Activated CD8-positive, alpha-beta T cell treated with anti-CD3 and anti-CD28 coated beads for 36 hours (primary cell): ENCODE measurements at places on chromosomes 7 and 10. TPM values are rescaled to one million over a fixed set of nuclear protein-coding genes. Genes with fewer than 3 reads are reported as not detected.
A peak's percentile ranks its signal among the peaks of the same experiment; 100 is the strongest.

RAB19 gene
- 6.4 TPM for total RNA-seq

OR2A5 gene
- not detected for total RNA-seq

LLCFC1 gene
- not detected for total RNA-seq

EVX1 gene
- total RNA-seq: not detected

LIPF gene
- not detected for total RNA-seq

ZNF727 gene
- not detected for total RNA-seq

HGF gene
- total RNA-seq: not detected

C7orf57 gene
- 0.74 TPM for total RNA-seq

MMD2 gene
- total RNA-seq: not detected

- peaks cover 6% of the 10 kb centered on the region for H3K27me3 ChIP-seq
- no peaks in the 10 kb centered on the region for H3K36me3 ChIP-seq
- no peak for DNase-seq
- H3K4me3 ChIP-seq: no peak overlapping the region
- no peak overlapping the region for H3K27ac ChIP-seq
These were observed 113.7 kb downstream of the LRMDA start for GRCh38 chr10:75544993-75545706.

- no peak for DNase-seq
- peaks cover 45% of the 10 kb centered on the region for H3K4me1 ChIP-seq
- H3K36me3 ChIP-seq: peaks cover 61% of the 10 kb centered on the region
- H3K4me3 ChIP-seq: no peak overlapping the region
These were observed 15.7 kb downstream of the FXYD4 start for GRCh38 chr10:43386981-43387677.

DNA sequence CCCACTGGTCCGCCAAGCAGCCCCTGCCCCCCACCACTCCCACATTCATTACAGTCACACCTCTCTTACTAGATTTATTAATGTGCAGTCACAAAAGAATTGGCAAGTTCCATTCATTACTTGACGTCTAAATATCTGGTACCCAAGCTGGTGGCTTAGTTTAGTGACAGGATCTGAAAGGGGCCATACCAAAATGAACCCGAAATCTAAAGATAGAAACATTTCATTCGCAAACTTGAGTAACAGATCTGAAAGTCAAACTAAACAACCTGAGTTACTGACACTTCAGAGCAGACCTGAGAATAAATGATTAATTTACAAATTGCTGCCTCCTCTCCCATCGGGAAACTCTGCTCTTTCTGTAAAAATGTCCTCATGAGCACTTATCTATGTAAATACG is 53.4 kb downstream of the TNS3 start:
- no peak overlapping the region for H3K4me3 ChIP-seq
- no peaks in the 10 kb centered on the region for H3K4me1 ChIP-seq
- no peak for DNase-seq
- H3K27ac ChIP-seq: no peak overlapping the region
- H3K27me3 ChIP-seq: no peaks in the 10 kb centered on the region
- no peaks in the 10 kb centered on the region for H3K36me3 ChIP-seq

DNA sequence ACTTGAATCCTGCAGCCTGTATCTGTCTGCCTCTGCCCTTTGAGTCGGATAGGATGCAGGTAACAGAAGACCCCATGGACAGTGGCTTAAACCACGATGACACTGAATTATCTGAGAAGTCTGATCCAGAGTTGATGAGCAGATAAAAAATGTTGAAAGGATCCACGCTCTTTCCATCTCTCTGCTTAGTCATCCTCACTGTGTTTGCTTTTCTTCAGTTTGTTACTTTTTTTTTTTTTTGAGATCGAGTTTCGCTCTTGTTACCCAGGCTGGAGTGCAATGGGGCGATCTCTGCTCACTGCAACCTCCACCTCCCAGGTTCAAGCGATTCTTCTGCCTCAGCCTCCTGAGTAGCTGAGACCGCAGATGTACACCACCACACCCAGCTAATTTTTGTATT is 36.9 kb upstream of the GOLGA7B start:
- DNase-seq: no peak
- H3K27ac ChIP-seq: no peak overlapping the region
- no peaks in the 10 kb centered on the region for H3K36me3 ChIP-seq
- H3K4me1 ChIP-seq: peaks cover 7% of the 10 kb centered on the region
- no peaks in the 10 kb centered on the region for H3K27me3 ChIP-seq

DNA sequence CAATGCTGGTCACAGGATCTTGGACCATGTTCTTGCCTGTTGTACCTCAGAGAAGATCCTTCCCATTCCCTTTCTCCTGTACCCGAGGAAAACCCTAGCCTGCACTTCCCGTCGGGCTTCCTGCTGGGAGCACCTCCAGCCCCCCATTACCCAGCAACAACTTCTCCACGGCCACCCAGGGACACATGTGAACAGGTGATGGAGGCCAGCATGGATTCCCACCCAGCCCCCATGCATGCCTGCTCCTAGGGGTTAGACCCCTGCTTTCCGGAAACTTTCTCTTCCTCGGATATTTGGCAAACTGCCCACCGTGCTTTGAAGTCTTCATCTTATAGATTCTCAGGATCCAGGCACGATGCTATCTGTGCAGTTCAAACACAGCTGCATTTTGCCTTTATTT is 67.3 kb downstream of the CALML3 start:
- H3K36me3 ChIP-seq: no peaks in the 10 kb centered on the region
- H3K4me1 ChIP-seq: peaks cover 2% of the 10 kb centered on the region
- H3K27ac ChIP-seq: no peak overlapping the region

DNA sequence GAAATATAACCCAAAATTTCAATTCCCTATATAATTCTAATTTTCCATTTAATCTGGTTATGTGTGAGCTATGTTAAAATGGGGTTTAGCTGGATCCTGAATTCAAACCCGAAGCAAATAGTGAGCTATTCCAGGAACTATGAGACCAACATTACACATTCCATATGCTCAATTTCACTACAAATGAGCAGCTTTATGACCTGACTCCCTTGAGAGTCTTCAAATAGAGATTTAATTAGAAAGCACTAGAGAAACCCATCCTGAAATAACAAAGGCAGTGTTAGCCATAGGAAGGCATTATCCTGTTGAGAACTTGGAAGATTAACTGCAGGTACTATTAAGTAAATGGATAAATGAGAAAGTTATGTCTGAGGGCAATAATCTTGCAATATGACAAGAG is 890.0 kb downstream of the GRM8 start:
- H3K27me3 ChIP-seq: no peaks in the 10 kb centered on the region
- H3K4me3 ChIP-seq: no peak overlapping the region
- H3K4me1 ChIP-seq: no peaks in the 10 kb centered on the region
- H3K27ac ChIP-seq: no peak overlapping the region
- DNase-seq: no peak

- peaks cover 17% of the 10 kb centered on the region for H3K4me1 ChIP-seq
- H3K27me3 ChIP-seq: peaks cover 1% of the 10 kb centered on the region
- H3K36me3 ChIP-seq: peaks cover 16% of the 10 kb centered on the region
- peak; percentile 18 for DNase-seq
- no peak overlapping the region for H3K4me3 ChIP-seq
These were observed 3.1 kb upstream of the ZNF12 start for GRCh38 chr7:6709808-6710207.

- H3K4me1 ChIP-seq: peaks cover 32% of the 10 kb centered on the region
- no peak overlapping the region for H3K27ac ChIP-seq
- H3K36me3 ChIP-seq: no peaks in the 10 kb centered on the region
- no peak for DNase-seq
- H3K27me3 ChIP-seq: peaks cover 56% of the 10 kb centered on the region
- peak overlapping the region; percentile 64 for H3K4me3 ChIP-seq
These were observed 694 bp downstream of the RBM20 start for GRCh38 chr10:110644598-110645462.

DNA sequence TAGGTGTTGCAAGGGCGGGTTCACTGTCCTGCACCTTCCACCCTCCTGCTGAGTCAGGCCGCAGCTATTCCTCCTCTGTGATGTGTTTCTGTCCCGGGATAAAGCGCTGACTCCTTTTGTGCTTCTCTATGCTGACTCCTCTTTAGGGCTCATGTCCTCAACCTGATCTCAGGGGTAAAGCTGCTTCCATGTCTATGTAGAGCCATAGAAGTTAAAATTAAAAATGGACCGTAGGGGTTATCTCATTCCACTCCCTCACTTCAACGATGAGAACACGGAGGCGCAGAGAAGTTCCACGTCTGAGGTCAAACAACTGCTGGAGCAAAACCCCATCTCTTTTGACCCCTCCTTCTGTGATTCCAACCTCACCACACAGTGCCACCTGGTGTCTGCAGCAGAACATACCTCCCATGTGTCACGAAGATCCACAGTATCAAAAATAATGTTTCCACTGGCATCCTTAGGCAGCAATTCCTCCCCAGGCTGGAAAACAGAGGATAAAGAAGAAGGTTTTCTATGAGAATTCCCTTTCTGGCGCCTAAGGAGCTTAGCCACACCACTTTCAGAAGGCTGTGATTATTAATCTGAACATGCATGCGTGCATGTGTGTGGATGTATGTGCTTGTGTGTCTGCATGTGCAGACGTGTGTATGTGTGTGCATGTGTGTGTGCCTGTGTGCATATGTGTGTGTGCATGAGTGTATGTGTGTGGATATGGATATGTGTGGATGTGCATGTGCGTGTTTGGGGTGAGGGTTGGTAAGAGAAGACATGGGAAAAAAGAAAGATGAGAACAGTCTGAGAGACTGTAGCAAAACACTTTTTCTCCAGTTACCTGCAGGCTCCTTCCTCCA is 81.2 kb upstream of the UCN3 start:
- peaks cover 19% of the 10 kb centered on the region for H3K4me1 ChIP-seq
- no peaks in the 10 kb centered on the region for H3K27me3 ChIP-seq
- H3K4me3 ChIP-seq: no peak overlapping the region
- peak; percentile 71 for DNase-seq
- peak overlapping the region; percentile 7 for H3K27ac ChIP-seq
- H3K36me3 ChIP-seq: no peaks in the 10 kb centered on the region

GRCh38 chr7:1431634-1432380 is 27.5 kb downstream of the MICALL2 start:
- no peak overlapping the region for H3K4me3 ChIP-seq
- no peak overlapping the region for H3K27ac ChIP-seq
- peaks cover 2% of the 10 kb centered on the region for H3K27me3 ChIP-seq

DNA sequence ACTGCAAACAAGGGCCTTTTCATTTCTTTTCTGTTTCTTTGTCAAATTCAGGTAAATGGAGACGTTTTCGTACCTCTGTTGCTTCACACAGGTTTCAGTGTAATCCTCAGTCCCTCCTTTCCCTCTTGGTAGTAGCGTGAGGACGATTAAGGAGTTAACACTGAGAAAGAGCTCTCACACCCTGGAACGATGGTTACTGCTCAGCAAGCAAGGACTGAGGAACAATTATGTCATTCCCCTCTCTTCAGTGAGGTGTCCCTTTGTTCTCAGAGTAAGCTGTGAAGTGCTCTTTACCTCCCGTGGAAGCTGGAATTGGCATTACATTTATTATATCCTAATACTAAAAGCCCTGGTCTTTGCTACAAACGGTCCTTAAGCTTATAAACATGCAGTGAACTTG is 95.9 kb downstream of the FANK1 start:
- no peak for DNase-seq
- no peaks in the 10 kb centered on the region for H3K36me3 ChIP-seq
- no peaks in the 10 kb centered on the region for H3K4me1 ChIP-seq
- no peaks in the 10 kb centered on the region for H3K27me3 ChIP-seq
- H3K4me3 ChIP-seq: no peak overlapping the region
- no peak overlapping the region for H3K27ac ChIP-seq

GRCh38 chr10:79393924-79394610 is 46.8 kb downstream of the PPIF start:
- peaks cover 3% of the 10 kb centered on the region for H3K4me1 ChIP-seq
- H3K27ac ChIP-seq: no peak overlapping the region
- no peak overlapping the region for H3K4me3 ChIP-seq
- H3K27me3 ChIP-seq: no peaks in the 10 kb centered on the region
- no peaks in the 10 kb centered on the region for H3K36me3 ChIP-seq

DNA sequence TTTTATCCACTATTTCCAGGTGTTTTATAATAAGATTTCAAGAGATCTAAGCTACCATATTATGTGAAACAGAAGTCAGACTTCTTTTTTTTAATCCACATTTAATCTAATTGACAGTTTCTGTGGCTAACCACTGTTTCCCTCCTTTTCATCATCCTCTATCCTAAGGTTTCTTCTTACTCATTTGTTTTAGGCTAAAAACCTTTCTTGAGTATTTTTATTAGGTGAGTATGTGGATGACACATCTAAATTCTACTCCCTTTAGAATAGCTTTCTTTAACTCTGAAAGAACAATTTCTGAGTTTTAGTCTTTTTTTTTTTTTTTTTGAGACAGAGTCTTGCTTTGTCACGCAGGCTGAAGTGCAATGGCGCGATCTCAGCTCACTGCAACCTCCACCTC is 62.7 kb downstream of the NPY start:
- DNase-seq: no peak
- H3K27ac ChIP-seq: no peak overlapping the region
- H3K4me3 ChIP-seq: no peak overlapping the region
- no peaks in the 10 kb centered on the region for H3K36me3 ChIP-seq
- H3K27me3 ChIP-seq: no peaks in the 10 kb centered on the region
- no peaks in the 10 kb centered on the region for H3K4me1 ChIP-seq

DNA sequence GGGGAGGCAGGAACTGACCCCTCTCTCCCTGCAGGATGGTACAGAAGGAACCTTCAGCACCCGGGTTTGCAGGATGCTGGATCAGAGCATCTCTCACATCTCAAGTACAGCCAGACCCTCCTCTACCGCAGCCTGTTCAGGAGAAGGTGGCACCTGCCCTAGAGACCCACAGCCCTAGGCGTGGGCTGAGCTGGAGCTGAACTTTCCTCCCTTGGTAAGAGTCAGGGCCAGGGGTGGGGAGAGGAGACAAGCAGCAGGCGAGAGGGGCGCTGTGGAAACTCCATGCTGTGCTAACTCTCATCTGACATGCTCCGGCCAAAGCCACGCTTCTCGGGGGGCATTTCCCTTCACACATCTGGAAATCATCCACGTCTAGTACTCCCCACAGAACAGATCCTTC is 154.4 kb downstream of the DIP2C start:
- H3K4me1 ChIP-seq: no peaks in the 10 kb centered on the region
- H3K36me3 ChIP-seq: no peaks in the 10 kb centered on the region
- peaks cover 13% of the 10 kb centered on the region for H3K27me3 ChIP-seq
- DNase-seq: no peak
- no peak overlapping the region for H3K4me3 ChIP-seq

DNA sequence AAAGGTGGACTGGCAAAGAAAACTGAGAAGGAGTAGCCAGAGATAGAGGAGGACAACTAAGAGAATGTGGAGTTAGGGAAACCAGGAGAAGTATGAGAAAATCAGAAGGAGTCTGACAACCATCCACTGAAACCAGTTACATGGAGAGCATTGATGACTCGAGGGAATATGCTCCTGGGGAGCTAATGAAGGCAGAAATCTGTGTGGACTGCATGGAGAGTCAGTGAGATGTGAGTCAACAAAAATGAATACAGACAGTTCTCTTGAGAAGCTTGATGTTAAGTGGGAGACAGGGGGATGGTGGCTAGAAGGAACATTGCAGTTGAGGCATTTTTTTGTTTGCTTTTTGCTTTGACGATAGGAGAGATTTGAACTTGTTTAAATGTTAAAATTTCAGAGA is 34.3 kb upstream of the ZNF32 start:
- DNase-seq: no peak
- H3K4me1 ChIP-seq: no peaks in the 10 kb centered on the region
- H3K4me3 ChIP-seq: no peak overlapping the region

- H3K27me3 ChIP-seq: peaks cover 63% of the 10 kb centered on the region
- H3K27ac ChIP-seq: no peak overlapping the region
- H3K4me3 ChIP-seq: peak overlapping the region; percentile 45
- H3K36me3 ChIP-seq: no peaks in the 10 kb centered on the region
- peaks cover 39% of the 10 kb centered on the region for H3K4me1 ChIP-seq
These were observed 169.7 kb downstream of the NRF1 start for GRCh38 chr7:129780974-129781927.

GRCh38 chr7:116229366-116229765 is 19.0 kb downstream of the TES start:
- no peak for DNase-seq
- peak overlapping the region; percentile 55 for H3K27ac ChIP-seq
